ENCODE measurements at places on chromosomes 6 and 20.
A peak's percentile ranks its signal among the peaks of the same experiment; 100 is the strongest.

- DNase-seq, result peak; percentile 83
Observed at GRCh38 chr20:43844778-43845614, 69.7 kb upstream of the TOX2 start.

DNA sequence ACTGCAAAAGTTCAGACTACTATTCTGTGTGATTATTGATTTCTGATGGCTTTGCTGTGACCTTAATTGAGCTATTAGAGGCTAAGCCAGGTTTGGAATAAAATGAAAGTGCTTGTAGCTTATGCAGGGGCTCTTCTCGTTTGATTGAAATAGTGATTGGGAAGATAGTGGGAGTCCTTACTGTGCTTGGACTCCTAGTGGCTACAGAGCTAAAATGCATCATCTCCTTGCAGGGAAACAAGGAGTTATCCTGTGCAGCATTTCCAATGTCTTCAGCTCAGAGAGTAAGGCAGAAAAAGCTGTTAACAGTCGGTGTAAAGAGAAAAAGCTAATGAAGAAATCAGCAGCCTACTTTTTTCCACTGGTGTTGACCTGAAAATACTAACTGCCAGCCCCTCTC, 173.5 kb downstream of the SLC35F1 start:
- no peak for DNase-seq

DNA sequence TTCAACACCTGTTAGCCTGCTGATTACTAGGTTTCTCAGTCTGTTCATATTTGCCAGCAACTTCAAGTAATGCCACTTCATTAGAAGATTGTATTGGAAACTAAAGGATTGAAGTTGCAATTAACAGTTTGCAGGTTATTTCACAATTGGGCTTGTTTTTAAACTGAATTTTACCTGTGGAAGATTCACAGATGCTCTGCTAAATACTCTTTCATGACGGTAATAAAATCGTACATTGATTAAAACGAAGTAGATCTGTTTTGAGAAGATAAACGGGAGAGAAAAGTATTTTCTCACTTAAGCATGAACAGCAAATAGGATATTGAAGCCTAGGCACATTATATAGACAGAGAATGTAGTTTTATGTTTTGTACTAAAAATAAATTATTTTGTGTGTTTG, 1.6 kb downstream of the RNF182 start:
- DNase-seq, result no peak

DNA sequence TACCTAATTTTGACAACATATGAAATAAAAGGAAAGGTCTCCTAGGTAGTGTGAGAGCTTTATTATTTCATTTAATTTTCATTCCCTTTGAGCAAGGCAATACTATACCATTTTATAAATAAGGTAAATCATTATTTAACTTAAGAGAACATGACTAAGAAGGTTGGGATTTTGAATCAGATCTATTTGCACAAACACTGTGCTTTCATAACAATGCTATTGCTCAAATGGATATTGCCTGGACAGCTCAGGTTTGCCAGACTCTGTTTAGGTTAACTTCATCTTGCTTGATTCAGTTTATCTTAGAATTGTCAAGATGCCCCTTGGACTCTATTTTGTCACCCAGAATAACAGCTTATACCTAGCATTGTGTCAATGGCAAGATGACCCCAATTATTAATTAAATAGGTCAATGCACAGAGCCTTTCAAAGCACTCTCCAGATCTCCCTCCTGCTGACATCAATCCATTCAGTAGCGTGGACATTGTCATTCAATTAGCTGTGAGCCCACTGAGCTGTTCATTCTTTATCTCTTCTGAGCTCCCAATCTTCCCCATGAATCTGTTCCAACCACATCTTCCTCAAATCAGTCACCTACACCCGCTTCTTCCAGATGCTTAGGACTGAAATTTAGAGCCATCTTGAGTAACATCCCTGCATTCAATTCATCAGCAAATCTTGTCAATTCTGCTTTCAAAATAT, 42.1 kb upstream of the TMEM30A start:
- no peak for DNase-seq

DNA sequence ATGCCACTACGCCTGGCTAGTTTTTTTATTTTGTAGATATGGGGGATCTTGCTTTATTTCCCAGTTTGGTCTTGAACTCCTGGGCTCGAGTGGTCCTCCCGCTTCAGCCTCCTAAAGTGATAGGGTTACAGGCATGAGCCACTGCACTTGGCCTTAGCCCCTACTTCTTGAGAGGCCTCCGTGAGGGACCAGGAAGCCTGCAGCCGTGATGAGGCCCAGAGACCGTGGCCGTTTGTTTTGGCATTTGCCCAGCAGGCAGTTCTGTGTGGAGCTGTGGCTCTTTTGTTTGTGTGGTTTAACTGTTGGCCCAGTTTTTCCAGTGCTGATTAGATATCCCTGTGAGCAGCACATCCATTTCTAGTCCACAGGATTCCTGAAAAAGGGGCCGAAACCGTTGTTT, 39.8 kb downstream of the SRSF3 start:
- peak; percentile 28 for DNase-seq

DNA sequence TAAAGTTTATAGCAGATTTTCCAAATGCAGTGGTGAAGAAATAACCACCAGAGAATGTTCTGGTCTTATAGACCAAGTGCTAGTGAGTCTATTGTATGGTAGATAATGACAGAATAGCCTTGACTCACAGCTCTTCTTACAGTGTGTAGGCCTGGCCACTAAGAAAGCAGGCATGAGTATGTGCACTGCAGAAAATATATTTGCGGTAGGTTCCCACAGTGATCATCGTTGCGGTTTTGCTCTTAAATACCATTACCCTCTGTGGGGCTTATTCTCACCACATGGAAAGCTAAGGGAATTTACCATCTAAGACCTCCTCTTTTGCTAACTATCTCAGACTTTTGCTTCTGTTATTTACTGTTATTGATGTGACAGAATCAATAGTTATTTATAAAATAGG, 212.3 kb upstream of the SYNDIG1 start:
- DNase-seq, result peak; percentile 2

DNA sequence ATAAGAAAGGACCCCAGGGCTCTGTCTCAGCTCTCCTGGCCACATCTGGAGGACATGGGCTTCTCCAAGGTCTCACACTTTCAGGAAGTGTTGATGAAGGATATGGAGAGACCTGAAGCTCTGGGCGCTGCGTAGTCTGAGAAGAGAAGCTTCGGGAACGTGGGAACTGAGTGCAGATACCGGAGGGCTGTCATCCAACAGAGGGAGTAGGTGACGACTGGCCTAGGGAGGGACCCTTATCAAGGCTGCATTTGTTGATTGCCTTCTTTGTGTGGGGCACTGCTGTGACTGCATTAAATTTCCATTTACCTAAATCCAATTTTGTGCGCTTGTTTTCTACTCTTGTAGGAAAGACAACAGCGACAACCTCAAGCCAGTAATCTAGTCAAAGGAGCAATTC, 63.4 kb downstream of the PLG start:
- no peak for DNase-seq

GRCh38 chr6:154638369-154638768, 94.8 kb upstream of the SCAF8 start:
- no peak for DNase-seq

- no peak for DNase-seq
Observed at GRCh38 chr6:31422587-31422986, 19.2 kb downstream of the MICA start.

- DNase-seq, result no peak
Observed at GRCh38 chr20:47678536-47678935, 106.7 kb downstream of the SULF2 start.

DNA sequence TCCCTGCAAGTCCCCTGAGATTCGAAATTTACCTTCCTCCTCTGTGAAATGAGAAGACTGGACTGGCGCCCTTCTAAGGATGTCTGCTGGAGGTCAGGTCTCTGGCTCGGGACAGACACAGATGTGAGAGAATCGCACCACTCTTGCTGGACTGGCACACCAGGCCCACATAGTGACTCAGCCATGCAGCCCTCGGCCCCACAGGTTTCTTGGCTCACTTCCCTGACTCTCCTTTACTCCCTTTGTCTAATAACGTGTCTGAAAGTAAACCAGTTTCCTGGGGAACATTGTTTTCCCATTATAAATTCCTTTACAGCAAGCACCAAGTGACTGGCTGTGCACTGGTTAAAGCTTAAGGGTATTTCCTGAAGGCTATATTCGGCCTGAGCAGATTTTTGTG, 106.7 kb upstream of the PLEKHG1 start:
- DNase-seq, result no peak

DNA sequence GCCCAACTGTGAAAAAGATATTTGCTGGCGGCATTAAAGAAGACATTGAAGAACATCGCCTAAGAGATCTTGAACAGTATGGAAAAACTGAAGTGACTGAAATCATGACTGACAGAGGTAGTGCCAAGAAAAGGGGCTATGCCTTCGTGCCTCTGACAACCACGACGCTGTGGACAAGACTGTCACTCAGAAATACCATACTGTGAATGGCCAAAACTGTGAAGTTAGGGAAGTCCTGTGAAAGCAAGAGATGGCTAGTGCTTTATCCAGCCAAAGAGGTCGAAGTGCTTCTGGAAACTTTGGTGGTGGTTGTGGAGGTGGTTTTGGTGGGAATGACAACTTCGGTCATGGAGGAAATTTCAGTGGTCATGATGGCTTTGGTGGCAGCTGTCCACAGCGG, 7.5 kb downstream of the SFT2D1 start:
- no peak for DNase-seq

GRCh38 chr6:49321561-49322072, 141.4 kb downstream of the MMUT start:
- DNase-seq, result no peak

- peak; percentile 83 for DNase-seq
Observed at GRCh38 chr6:121549736-121550135, 114.3 kb downstream of the GJA1 start.

DNA sequence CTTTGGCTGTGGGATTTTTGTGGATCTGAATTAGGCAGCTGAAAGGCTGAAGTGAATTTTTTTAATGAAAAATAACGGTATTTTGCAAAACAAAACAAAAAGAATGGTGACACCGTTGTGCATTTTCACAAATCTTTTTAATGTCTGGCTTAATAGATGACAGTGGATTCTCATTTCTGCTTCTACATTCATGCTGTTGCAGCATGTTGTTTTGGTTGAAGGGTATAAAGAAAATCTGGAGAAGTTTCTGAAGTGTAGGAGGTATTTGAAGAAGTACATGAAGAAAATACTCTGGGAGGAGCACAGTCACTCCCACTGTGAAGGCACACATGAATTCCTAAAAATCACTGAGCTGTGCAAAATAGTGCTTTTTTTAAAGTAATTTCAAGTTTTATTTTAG, 3.1 kb upstream of the MAP3K5 start:
- DNase-seq, result no peak

- DNase-seq, result no peak
Observed at GRCh38 chr20:3189561-3190131, 14.8 kb downstream of the DDRGK1 start.

DNA sequence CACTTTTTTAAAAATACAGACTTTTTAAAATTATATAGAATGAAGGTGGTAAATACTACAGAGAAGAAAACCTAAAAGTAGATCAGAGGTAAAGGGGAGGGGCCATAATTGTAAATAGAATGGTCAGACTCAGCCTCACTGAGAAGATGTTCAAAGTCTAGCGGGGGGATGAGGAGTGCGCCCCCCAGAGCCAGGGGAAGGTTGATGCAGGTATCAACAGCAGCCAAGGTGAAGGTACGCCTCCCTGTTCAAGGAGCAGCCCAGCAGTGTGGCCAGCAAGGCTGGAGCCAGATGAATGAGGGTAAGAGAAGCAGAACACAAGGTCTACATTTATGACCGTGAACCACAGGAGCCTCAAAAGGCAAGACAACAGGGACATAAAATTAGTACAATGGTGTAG, 204.1 kb downstream of the PTPRT start:
- DNase-seq, result no peak

Measured in fibroblast of skin of left quadriceps (primary cell).